GDM1 (cell line): ENCODE measurements at places on chromosomes 12 and 14.

- DNase-seq = no peak
Measured at GRCh38 chr12:3680919-3681594, 71.9 kb downstream of the CRACR2A start.

- DNase-seq = no peak
Measured at GRCh38 chr14:32044454-32044853, 32.6 kb upstream of the ARHGAP5 start.

DNA sequence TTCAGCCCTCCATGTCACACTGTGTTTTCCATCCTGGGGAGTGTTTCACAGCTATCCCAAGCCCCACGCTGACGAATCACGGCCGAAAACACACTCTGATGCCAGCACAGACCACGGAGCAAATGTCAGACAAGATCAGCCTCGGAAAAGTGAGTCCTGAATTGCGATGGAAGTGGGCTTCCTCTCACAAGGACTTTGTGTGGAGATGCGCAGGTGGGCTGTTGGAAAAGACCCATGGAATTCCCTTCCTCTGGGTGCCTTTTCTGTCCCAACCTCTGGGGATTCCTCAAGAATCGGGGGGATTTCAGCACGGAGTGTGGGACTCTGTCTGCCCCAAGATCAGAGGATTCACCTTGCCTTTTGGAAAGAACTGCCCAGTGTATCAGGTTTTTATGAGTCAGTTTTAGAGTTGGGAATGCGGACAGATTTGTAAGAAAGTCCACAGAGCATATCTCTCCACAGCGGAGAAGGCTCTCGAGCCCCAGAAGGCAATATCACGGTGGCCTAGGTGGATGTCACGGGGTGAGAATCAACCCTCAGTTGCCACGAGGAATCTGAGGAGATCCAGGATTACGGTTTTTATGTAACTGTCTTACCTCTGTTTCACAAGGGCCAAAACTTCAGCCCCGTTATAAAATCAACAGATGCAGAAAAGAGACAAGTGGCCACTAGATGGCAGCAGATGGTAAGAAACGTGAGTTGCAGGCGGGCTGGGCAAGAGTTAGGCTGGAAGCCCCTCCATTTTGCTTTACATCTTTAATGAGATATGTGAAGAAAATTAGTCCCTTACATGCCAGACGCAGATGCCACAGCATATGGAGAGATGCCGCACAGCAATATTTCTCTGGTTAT, 201.9 kb downstream of the DAD1 start:
- peak; percentile 66 for DNase-seq

GRCh38 chr14:55117803-55118441, 11.1 kb upstream of the LGALS3 start:
- DNase-seq = no peak

GRCh38 chr12:81866081-81866480, 106.9 kb upstream of the PPFIA2 start:
- no peak for DNase-seq

GRCh38 chr14:96762650-96763049, 34.5 kb upstream of the VRK1 start:
- peak; percentile 23 for DNase-seq

GRCh38 chr14:49461529-49462401, 124.4 kb downstream of the RPS29 start:
- peak; percentile 54 for DNase-seq

- no peak for DNase-seq
Measured at GRCh38 chr12:124630791-124631313, 63.4 kb upstream of the NCOR2 start.

DNA sequence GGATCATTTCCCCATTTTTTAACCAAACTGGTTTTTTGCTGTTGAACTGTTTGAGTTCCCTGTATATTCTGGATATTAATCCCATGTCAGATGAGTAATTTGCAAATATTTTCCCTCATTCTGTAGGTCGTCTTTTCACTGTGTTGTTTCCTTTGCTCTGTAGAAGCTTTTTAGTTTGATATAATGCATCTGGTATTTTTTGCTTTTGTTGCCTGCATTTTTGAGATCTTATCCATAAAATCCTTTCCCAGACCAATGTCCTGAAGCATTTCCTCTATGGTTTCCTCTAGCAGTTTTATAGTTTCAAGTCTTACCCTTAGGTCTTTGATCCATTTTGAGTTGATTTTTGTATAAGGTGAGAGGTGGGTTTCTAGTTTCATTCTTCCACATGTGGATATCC, 71.3 kb downstream of the LRP6 start:
- no peak for DNase-seq

- DNase-seq = no peak
Measured at GRCh38 chr12:27436029-27436428, 10.5 kb upstream of the SMCO2 start.

DNA sequence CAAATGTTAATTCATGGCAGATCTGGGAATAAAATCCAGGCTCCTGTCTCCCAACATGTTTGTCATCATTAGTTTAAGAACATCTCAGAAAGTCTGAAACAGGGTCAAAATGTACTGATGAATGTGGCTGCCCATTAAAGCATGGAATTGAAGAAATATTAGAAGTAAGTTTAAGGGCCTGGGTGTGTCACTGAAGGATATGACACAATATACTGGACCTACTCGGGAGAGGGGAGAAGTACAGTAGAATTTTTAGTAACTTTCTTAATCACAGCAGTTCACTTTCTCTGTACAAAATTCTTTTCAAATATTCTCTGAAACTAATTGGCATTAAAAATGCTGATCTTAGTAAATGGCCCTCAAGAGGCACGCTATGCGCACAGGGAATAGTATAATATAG, 185.5 kb downstream of the ETV6 start:
- no peak for DNase-seq

GRCh38 chr14:21382095-21382494, 1.7 kb downstream of the SUPT16H start:
- DNase-seq = no peak

DNA sequence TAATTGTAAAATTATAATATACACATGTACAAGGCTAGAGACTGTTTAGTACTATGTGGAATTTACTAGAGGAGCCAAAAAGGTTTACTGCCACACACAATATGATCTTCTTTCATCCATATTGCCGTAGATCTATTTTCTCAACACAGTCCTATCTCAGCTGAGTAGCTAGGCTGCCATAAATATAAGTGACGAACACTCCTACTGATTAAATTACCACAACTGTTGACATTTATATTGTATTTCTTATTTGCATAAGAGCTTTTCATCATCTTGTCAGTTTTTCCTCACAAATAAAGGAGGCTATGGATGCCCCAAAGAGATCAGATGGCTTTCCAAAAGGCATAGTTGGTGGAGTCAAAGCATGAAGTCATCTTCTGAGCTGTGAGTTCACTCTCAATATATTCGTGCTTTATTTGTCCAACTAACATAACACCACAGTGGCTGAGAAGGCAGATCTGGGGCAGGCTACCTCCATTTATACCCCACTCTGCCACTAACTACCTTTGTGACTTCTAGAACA, 78.6 kb downstream of the CCDC59 start:
- no peak for DNase-seq

- no peak for DNase-seq
Measured at GRCh38 chr14:94536836-94537235, 24.4 kb upstream of the SERPINA4 start.

DNA sequence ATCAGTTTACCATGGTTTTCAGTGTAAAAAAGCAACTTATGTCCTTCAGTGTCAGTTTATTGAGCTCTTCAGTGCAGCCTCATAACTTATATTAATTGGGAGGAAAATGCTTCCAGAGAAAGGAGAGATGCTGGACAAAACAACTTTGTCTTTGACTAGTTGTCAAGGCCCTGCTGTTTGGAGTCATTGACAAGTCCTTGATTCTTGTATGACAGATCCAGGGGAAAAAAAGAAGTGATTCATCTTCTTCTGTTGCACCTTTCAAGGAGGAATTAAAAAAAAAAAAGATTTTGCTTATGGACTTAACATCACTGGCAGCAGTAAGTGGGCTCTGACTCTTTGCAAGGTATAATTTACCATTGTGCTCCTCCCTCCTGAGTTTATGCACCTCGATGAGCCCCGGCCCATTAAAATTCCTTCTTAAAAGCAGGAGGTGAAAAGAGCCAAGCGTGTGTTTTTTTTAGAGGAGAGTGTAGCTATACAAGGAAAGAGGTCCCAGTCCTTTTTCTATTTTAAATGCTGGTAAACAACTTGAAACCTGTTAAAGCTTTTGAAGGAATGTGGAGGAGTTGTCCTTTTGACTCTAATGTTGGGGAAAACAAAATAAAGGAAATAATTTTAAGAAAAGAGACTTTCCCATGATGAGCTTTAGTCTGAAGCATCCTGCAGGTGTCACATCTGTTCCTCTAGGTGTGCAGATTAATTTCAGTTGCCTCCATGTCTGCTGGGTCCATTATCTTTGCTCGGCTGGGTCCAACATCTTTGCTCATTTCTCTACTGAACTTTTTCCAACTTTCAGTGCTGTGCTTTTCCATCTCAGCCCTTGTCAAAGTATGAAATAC, 431.6 kb downstream of the RAD51B start:
- no peak for DNase-seq

GRCh38 chr14:24367514-24368211, at the start of gene NFATC4:
Gene NFATC4, plus strand, starts transcription at chr14:24368184. Its CDS starts 157 bp downstream, at chr14:24368341.
- peak; percentile 65 for DNase-seq

GRCh38 chr12:45315462-45315861, 99.6 kb downstream of the ANO6 start:
- DNase-seq = no peak

DNA sequence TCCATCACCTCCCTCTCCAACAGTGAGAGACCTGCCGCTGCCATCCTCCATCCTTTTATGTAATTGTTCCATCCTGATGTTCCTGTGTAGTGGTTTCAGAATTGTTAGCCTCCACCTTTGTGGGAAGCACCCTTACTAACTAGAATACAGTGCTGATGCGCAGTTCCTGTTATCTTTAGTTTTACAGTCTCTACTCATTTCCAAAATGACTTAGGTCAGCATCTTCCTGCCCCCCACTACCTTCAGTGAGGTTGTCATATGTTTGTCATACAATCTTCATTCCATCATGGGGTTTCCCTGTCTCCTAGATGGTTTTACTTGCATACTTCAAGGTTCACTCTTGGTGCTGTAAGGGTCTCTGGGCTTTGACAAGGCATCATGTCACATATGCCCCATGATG, 69.8 kb downstream of the EML1 start:
- no peak for DNase-seq
